ENCODE measurements at places on chromosomes 7 and 10.

DNA sequence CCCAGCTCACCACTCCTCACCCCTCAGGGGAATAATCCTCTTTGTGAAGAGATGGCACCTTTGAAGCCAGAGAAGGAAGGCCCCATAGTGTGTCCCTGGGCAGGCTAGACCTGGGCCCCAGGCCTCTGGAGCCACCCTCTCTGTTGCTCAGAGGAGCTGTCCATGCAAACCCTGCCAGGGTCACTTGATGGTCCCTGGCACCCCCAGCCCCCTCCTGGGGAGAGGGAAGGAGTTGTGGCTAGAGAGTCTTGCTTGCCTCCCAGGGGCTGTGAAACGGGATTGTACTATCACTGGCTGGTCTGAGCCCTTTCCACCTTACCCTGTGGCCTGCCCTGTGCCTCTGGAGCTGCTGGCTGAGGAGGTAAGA, 5.8 kb downstream of the GHRHR start:
- no peak for DNase-seq

DNA sequence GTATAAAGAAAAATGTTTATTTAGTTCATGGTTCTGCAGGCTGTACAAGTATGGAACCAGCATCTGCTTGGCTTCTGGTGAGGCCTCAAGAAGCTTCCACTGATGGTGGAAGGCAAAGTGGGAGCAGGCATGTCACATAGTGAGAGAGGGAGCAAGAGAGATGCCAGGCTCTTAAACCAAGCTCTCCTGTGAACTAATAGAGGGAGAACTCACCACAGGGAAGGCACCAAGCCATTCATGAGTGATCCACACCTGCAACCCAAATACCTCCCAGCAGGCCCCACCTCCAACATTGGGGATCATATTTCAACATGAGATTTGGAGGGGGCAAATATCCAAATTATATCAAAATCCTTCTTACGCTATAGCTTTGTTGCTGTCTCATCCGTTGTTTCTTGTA, 113.1 kb downstream of the CPED1 start:
- no peak for DNase-seq

GRCh38 chr7:10815546-10815945, 158.1 kb upstream of the PHF14 start:
- no peak for DNase-seq

- peak; percentile 35 for DNase-seq
These were observed 25.0 kb downstream of the RGS10 start for GRCh38 chr10:119517235-119518141.

DNA sequence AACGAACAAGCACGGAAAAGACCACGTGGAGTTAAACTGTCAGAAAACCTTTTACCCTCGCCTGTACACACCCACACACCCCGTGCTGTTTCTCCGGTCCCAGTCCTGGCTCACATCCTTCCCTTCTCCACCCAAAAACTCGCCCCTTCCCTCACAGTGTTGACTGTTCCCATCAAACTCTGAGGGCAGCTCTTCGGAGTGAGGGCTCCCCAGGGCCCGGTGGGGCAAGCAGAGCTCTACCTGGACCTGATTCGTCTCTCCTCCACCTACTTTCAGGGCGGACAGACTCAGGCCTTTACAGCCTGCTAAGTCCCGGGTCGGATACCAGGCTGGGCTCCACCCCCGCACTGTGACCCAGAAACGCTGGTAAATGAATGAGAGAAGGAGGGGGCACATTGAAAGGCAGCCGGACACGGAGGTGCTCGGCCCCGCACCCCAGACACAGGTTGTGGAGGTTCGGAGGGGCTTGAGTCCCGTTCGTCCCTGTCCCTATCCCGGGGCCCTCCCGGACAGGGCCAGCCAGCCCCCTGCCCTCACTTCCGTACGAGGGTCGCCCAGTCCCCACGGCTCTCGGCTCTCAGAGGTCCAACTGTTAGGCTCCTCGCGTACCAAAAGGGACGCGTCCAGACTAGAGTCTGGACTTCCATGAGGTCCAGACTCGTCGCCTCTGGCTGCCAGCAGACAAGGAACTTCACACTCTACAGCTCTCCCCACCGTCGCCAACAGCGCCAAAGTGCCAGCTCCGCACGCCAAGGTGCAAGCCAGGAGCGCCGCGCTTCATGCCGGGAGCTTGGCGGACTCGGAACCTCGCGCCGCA, 31.7 kb upstream of the ASL start:
- DNase-seq, result peak; percentile 8

- DNase-seq, result no peak
These were observed 30.0 kb downstream of the CLDN12 start for GRCh38 chr7:90433221-90433620.

DNA sequence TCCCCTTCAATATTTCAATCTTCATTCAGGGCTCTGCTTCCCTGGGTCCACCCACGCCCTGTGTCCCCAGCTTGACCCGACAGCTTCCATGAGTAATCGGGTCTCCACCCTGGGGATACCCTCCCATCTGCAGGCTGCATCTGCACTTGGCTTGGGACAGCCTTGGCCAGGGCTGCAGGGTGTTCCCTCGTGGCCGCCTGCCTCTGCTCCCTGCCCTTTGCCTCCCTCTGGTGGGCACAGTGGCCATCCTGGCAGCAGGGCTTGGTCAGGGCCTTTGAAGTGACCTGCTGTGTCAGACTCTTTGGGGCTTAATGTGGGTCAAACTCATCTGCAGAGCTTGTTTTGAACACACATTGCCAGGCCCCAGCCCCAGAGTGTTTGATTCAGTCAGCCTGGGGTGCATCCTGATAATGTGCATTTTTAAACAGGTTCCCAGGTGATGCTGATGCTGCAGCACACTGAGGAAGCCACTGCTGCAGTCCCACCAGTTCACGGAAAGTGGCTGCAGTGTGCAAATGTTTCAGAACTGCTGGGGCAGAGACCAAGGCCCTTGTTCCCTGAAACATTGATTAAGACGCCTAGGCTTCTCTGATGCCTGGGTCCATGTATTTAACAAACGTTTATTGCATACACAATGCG, 80.7 kb upstream of the SEC61G start:
- DNase-seq, result no peak

DNA sequence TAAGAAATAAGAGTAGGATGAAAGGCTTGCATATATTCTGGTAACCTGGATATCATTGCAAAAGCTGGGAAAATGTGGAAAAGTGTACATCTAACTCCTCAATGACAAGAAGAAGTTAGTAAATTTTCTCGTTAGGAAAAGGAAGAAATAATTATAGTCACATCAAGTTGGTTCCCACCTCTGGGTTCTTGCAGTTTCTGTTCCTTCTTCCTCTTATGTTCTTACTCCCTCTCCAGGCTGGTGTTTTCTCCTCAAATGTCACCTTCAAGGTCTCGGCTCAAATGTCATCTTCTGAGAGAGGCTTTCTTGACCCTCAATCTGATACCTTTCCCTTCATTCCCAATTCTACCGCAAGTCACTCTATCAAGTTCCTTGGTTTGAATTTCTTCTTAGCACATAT, 64.4 kb downstream of the ENTPD1 start:
- no peak for DNase-seq

- DNase-seq, result no peak
These were observed 111.3 kb downstream of the RGS10 start for GRCh38 chr10:119431034-119431772.

DNA sequence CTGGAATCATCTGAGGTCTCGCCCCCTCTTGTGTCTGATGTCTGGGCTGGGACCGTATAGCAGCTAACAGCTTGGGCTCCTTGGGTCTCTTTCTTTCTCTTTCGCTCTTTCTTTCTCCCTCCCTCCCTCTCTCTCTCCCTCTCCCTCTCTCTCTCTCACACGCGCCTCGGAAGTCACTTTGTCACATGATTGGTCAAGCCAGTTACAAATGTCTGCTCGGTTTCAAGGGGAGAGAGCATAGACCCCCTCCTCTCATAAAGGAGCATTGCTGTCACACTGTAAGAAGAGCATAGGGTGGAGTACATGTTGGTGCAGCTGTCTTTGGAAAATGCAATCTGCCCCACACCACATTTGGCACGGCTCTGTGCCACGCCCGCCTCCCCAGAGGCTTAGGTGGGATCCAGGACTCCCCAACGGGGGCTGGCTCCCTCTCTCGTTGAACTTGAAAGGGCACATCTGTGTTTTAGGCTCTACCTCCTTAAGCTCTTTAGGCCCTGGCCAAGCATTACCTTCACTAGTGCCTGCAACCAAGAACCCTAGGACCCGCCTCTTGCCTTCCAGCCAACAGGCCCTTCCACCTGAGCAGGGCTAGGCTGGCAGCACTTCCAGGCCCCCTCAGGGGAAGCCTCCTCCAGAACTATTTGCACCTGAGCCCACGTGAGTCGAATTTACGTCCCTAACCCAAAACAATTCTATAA, 61.9 kb upstream of the CACUL1 start:
- DNase-seq, result no peak

DNA sequence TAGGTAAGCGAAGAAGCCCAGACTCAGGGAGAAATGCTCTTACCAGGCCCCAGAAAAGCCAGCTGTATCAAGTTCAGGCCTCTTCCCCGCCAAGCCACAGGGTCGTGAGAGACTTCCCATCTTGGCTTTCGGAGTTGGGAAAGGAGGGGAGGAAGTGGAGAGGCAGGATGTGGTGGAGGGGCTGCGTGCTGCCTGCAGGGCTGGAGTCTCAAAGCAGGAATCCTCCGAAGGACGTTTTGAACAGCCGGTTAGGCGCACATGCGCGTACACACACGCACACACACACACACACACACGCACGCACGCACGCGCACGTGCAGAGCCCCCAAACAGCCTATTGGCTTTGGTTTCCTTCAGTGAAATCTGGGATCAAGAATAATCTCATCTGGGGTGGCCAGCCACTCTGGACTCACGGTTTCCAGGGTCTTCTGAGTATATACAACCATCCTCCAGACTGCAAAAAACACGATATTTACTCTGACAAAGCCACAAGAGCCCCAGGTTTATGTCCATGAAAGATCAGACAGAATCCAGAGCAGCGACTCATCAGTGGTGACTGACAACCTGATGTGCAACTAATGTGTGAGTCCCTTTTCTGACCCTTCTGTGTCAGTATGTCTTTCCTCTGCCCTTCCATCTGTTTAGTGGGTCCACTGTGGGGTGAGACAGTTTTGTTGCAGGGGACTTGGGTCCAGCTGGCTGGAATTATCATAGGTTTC, 115.0 kb upstream of the ZNF438 start:
- no peak for DNase-seq

DNA sequence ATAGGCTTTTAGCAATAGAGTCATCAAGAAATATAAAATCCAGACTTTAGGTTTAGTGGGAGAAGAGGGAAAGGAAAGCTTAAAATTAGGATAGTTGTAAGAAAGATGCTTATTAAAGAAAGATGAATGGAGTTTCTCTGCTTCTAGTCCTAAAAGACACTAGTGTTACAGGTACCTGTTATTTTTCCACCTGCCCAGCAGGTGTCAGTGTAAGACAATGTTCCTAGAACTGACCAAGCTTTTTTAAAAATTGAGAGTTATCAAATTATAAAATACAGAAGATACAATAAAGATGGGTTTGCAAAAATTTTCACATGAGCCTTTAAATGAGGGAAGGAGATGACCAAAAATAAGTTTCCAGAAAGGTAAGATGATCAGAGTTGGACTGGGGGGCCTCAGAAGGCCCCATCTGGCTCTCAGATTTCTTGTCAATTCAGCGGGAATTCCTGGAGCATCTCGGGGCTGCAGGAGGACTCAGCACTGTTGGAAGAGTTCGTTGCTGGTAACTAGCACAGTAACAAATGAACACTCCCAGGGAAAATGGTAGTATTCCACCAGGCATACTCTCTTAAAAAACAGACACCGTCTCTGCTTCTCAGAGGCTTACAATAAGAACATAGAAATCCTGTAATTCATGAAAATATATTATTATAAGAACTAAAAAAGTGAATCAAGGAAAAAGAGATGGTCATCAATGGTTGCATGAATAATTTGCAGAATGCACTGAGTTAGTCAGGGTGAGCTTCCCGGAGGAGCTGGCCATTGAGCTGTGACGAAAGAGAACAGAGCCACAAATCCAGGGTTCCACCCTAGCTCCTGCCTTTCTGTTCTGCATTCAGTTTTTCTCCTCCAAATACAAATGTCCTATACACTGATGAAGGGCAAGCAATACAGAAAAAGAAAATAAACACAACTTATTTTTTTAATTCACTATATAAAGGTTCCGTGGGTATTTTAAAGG, 71.8 kb upstream of the PIK3CG start:
- DNase-seq, result peak; percentile 33

DNA sequence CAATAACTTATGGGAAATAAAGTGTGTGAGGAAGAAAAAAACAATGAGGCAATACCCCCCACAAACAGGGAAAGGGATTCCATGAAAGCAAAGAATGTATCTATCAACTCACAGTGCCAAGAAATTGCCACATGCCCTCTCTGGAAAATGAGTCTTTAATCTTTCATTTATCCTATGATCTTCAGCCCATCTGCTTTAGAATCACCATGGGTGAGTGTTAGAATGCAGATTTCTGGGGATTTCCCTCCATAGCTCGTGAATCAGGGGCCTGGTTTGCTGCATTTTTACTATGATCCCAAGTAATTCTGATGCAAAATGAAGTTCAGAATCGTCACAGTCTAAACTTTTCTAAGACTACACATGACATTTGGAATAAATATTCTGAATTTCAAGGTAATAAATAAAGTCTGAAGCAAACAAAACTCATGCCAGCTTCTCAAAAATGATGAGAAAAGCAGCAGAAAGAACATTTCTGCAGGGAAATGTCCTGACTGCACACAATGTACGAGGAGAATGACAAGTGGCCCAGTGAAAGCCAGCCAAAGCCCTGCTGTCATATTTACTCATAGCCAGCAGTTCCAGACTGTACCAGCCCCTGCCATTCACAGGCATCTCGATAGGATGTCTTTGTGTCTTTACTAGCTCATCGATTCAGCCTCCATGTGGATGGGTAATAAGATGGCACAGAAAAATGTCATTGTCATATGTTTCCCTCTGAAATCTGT, 167.1 kb downstream of the ELMO1 start:
- no peak for DNase-seq

DNA sequence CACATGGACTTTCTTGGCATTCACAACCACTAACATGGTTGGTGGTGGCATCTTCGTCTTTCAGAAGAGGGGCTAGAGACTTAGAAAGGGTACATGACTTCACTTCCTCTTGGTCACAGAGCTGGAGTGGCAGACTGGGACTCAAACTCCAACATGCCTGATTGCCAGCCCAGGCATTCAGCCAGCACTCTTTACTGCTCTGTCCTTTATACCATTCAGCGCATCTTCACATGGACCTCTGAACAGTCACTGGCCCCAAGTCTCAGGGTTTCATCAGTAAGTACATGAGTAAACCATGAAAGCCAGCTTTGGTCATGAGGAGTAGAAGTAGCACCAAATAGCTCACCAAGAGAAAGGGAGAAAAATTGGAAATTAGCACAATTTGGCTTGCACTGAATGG, 148.4 kb upstream of the KLF14 start:
- DNase-seq, result no peak

Measured in T-helper 9 cell (primary cell).